Natural killer cell treated with Interleukin-12 subunit alpha and Interleukin-12 subunit beta and Interleukin-15 and Interleukin-18, amount 100 ng/mL, for 72 hours (primary cell): ENCODE measurements at places on chromosomes 7 and 10. TPM values are rescaled to one million over a fixed set of nuclear protein-coding genes. Genes with fewer than 3 reads are reported as not detected.

Gene C10orf62
- not detected for total RNA-seq

Gene EMX2
- total RNA-seq = not detected

Gene METTL2B
- total RNA-seq = 48.2 TPM

Gene WIPF3
- not detected for total RNA-seq

Gene TUBB8
- total RNA-seq = not detected

Gene TDRD1
- total RNA-seq = not detected

Gene NKX1-2
- not detected for total RNA-seq

Gene ZDHHC16
- total RNA-seq = 61.2 TPM

Gene GSTO2
- 0.93 TPM for total RNA-seq

Gene BNIP3
- total RNA-seq = 20.5 TPM

Gene SEMA4G
- total RNA-seq = not detected

Gene CFAP46
- total RNA-seq = 0.19 TPM

Gene UPK3B
- total RNA-seq = 5.0 TPM

Gene CTAGE4
- total RNA-seq = 1.7 TPM

Gene SFTPA2
- total RNA-seq = not detected

Gene FAM25C
- total RNA-seq = not detected

Gene HKDC1
- total RNA-seq = not detected

Gene LLCFC1
- total RNA-seq = not detected

Gene KIAA1549
- 0.33 TPM for total RNA-seq

Gene CLDN3
- not detected for total RNA-seq

Gene CYP3A7
- total RNA-seq = not detected

Gene CAMK2G
- 6.9 TPM for total RNA-seq

Gene FBXW4
- total RNA-seq = 52.3 TPM

Gene ASB15
- total RNA-seq = not detected

Gene SHH
- not detected for total RNA-seq

Gene CDHR1
- total RNA-seq = 3.3 TPM

Gene ETV1
- 1.8 TPM for total RNA-seq

Gene PTPN12
- 33.8 TPM for total RNA-seq
